ENCODE measurements at places on chromosomes 3 and 15.

- no peak for DNase-seq
Observed at GRCh38 chr3:46395766-46396530, 10.9 kb downstream of the CCR5AS start.

GRCh38 chr3:117356091-117356705, 646.6 kb downstream of the TUSC7 start:
- no peak for DNase-seq

GRCh38 chr3:170889630-170890029, 18.8 kb downstream of the EIF5A2 start:
- no peak for DNase-seq

DNA sequence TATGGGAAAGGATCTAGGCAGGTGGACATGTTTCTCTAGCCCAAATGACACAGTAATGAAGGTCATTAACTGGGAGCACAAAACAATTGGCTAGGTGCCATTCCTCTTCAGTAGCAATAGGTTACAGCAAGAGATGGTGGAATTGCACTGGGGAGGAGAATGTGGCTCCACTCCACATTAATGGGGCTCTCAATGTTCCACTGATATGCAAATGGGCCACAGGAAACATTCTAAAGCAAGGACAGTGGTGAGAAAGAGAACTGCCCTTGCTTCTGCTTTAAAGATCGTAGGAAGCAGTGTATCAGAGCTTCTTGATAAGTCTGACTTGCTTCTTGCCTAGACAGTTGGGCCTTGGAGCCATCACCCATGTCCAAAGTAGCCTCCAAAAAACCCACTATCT, 271.4 kb upstream of the PPP2R3A start:
- DNase-seq, result no peak

- DNase-seq, result no peak
Observed at GRCh38 chr3:158217992-158218391, 108.1 kb downstream of the RSRC1 start.

DNA sequence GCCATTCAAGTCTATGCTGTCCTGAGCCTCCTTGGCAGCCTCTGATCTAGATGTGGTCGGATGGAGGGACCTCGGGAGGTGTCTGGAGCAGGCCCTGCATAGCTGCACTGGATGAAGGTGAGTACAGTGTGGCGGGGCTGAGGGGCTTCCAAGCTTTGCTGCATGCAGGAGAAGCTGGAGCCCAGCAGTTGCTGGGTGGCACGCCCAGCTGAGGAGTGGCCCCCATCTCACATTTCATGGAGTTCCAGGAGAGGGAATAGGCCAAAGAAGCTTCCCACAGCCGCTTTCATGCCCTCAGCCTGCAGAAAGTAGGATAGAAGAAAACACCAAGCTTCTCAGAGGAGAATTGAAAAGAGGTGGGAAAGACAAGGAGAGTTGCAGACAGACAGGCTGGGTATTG, 48.3 kb upstream of the PRR20G start:
- DNase-seq, result no peak

DNA sequence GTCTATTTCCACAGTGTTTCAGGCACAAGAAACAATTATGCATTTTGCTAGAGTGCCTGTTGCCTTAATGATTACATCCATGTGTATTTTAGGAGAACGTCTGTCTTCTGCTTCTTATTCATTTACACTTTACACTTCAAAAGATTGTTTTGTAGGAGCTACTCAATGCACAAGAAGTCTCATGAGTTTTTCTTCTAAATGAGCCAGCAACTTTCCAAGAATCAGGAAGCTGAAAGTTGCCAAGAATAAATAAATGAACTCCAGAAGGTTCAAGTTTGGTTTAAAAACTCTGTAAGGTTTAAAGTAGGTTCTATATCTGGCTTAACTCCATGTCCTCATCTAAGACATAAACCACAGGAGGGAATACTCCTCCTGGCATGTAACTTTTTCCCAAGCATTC, 103.8 kb upstream of the ADPGK start:
- no peak for DNase-seq

DNA sequence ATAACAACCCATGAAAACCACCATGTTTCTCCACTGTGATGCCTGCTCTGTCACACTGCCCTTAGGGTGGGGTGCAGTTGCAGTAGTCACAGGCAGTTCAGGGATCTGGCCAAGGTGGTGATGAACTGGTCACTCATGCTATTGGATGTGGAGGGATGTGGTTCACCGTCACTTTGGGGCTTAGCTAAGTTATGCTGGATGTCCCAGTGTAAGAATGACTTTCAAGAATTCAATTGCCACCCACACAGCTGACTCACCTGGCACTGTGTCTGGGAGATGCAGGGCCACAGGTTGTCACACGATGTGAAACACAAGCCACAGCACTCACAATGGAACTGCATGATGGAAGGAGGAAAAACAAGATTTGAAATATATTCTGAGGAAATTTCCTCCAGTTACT, 146.1 kb upstream of the CTNNB1 start:
- DNase-seq, result no peak

GRCh38 chr3:126451511-126451910, 24.2 kb downstream of the ZXDC start:
- DNase-seq, result no peak

- no peak for DNase-seq
Observed at GRCh38 chr3:158569794-158570193, 1.2 kb upstream of the MLF1 start.

GRCh38 chr3:138114988-138115971, at the start of gene DZIP1L:
TSS of gene DZIP1L (minus strand) at chr3:138115608. CDS start at chr3:138103971, 11,637 bp downstream.
- DNase-seq, result peak; percentile 12

GRCh38 chr15:80418892-80419537, 14.8 kb downstream of the ARNT2 start:
- DNase-seq, result no peak

- DNase-seq, result no peak
Observed at GRCh38 chr3:164417955-164418354, 660.3 kb downstream of the SI start.

DNA sequence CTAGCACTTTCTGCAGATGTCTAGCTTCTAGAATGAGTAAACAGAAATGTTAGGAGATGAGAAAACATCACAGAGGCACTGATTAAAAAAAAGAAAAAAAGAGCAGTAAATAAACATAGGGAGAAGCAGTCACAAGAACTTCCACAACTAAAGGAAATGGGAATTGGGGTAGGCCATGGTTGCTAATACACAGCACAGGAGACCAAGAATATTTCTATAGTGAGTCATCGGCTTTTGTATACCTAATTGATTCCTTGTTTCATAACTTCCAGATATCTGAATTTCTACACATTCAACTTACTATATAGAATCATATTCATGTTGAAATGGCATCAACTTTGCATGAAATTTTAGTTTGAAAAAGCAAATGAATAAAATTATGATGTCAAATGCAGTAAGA, 47.3 kb upstream of the TCF12 start:
- DNase-seq, result no peak

GRCh38 chr15:39127925-39128617, 452.8 kb upstream of the THBS1 start:
- DNase-seq, result peak; percentile 2

- no peak for DNase-seq
Observed at GRCh38 chr3:141076036-141076773, 25.1 kb downstream of the SPSB4 start.

DNA sequence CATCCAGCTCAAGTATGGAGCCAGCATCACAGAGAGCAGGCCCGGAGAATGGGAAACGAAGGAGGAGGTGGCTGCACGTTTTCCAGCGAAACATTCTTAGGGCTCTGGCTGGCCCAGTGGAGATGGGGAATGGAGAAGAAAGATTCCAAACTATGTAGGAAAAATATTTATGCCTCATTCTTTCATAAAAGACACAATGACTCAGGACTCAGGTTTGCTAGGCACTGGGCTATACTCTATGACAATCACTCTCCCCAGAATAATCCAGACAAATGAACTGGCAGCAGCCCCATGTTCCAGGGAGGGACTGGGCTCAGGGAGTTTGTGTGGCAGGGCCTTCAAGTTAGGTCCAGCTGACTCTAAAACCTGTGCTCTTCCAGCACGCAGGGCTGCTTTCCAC, 110.8 kb upstream of the RAD18 start:
- no peak for DNase-seq

- peak; percentile 39 for DNase-seq
Observed at GRCh38 chr3:41418961-41419691, 219.8 kb downstream of the CTNNB1 start.

DNA sequence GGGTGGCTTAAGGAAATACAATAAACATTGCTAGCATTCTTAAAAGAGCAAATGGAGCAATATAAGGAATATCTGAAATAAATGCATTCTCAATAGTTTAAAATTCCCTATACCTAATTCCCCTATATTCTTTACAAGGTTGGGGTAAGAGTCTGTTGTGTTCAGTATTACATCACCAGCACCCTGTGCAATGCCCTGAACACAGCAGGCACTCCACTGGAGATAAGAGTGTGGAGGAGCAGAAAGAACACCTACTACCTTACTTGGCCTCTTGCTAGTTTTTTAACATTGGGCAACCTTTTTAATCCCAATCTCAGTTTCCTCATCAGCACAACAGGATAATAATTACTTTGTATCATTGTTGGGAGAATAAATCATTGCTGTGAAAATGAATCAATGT, 140.2 kb upstream of the PLXND1 start:
- no peak for DNase-seq

DNA sequence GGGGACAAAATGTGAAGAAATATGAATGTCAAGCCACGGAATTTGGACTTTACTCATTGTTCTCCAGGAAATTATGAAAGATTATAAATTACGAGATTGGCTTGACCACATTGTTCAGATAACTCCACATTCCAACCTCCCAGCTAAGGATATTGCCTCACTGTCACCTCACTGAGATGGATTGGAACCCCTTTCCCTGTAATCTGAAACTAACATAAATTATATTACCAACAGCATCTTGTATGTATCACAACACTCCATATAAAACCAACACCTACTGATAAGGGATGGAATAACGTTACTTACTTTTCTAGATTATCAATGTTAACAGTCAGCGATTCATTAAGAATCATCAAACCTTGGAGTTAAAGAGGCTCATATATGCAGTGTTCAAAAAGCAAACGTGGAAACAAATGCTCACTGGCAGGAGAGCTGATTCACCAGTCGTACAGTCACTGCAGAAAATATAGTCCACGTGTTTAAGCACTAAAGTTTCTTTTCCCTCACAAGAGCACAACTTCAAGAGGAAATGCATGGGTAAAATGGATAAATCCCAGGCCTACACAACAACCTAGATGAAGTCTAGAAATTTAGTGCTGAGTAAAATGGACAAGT, 451.5 kb downstream of the FGF12 start:
- DNase-seq, result no peak

DNA sequence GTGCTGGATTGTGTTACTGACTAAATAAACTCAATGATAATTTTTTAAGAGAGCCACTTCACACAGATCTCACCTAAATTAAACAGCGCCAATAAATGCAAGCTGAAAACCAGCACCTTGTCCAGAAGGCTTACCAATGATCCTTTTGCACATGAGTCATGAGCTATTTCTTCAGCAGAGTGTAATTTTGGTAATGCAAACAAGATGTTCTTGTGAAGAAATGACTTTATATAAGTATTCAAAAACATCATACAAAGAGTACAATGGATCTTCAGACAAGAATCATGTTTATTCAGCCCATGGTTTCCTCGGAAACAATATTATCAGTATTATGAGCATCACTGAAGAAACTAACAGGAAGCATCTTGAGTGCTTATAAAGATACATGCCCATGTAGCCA, 263.8 kb upstream of the UBE2E2 start:
- DNase-seq, result no peak

- DNase-seq, result no peak
Observed at GRCh38 chr3:193522473-193522872, 32.2 kb downstream of the ATP13A4 start.

DNA sequence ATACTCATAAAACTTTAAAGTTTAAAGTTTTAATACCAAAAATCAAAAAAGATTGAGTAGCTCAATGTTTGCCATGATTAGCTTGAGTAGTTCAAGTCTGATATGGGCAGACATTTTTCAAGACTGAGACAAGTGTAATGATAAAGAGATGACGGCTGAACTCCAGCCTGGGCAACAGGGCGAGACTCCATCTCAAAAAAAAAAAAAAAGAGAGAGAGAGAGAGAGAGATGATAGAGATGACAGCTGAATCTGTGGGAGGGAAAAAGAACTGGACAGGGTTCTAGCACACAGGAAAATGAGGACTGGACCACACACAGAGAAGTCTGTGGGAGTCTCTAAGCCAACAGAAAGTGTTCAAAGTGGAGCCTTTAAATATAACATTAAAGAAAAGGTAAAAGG, 25.2 kb downstream of the CEP152 start:
- no peak for DNase-seq

- no peak for DNase-seq
Observed at GRCh38 chr3:127456471-127457093, 134.0 kb downstream of the TPRA1 start.

Data from activated T-helper 1 cell treated with anti-CD3 and anti-CD28 coated beads, Interleukin-12 subunit alpha, Interleukin-12 subunit beta, Interleukin-2, Interleukin-4 antibody, amounts not matched to agents 30 ng/mL and 10 ng/mL and 1 ng/mL, durations not matched to agents 14 hours and 24 hours and 36 hours (primary cell).